ENCODE measurements at places on chromosomes 1 and 21. TPM values are rescaled to one million over a fixed set of nuclear protein-coding genes. Genes with fewer than 3 reads are reported as not detected.

GRCh38 chr1:12249181-12249580, 19.4 kb downstream of the VPS13D start:
- no peak for DNase-seq

DNA sequence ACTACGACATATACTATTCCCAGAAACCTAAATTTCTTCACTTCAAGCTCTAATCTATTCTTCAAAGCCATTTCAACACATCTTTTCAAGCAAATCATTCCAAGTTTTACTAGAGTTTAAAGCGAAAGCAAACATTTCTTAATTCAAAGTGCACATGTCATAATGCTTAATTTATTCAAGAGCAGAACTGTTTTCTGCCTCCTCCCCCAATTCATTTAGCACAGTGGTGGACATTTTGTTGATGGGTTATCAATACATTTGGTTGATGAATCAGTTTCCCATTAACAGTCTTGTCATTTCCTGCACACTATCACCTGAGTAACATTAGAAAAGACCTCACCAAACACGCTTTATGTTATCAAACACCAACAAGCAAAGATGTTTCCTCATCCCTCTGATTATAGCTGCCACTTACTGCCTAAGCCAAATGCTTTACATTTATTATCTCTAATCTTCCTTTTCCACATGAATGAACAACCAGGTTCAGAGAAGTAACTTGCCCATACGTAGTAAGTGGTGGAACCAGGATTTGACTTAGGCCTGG, 2.0 kb downstream of the SRSF4 start:
- DNase-seq: no peak

CREB3L4 gene
- total RNA-seq: 10.1 TPM

- no peak for DNase-seq
These were observed 30.0 kb upstream of the ETS2 start for GRCh38 chr21:38775733-38776132.
